ENCODE measurements at places on chromosomes 11 and 22. TPM values are rescaled to one million over a fixed set of nuclear protein-coding genes. Genes with fewer than 3 reads are reported as not detected.

- DNase-seq: no peak
Observed at GRCh38 chr11:120022617-120023016, 115.3 kb downstream of the TRIM29 start.

DNA sequence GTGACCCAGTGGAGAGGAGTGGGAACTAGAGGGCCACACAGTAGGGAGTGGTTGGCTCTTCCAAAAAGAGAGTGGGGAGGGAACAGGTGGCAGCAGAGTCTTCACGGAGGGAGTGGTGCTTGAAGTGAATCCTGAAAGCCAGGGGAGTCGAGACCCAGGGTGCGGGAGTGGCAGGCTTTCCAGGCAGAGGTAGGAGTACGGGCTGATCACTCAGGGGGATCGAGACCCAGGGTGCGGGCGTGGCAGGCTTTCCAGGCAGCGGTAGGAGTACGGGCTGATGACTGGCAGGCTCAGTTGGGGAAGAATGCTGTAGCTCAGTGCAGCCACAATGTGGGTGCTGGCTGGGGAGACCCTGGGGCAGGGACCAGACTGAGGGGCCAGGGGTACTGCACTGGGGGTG is 148.2 kb downstream of the TBC1D22A start:
- DNase-seq: no peak

DNA sequence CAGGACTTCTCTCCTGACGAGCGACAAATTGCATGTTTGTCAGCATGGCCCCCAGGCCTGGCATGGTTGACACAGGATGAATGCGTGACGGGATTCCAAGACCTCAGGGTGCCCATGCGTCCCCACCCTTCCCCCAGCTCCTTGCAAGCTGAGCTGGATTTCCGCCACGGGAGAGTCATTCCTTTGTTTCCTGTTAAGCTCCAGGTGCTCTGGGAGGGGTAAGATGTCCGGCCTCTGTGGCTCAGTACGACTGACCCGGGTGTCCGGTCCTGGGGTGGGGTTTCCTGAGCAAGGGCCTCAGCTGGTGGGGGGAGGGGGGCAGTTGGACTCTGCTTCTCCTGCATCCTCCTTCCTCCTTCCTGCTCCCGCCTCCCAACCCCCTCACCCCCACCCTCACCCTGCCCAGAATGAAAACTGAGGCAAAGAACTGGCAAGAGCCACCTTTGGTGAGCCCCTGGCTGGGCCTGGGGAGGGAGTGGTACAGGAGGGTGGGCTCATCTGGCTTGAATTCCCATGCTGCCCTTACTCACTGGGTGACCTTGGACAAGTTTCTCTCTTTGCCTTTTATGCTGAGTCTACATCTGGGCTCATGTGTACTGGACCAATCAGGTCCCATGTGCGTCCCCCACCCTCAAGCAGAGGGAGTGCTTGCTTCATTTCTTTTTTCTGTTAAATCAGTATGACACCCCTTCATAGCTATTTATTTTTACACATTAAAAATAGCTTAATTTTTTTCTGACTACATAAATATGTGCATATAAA is 2.5 kb downstream of the CDC42EP2 start:
- peak; percentile 96 for DNase-seq

DNA sequence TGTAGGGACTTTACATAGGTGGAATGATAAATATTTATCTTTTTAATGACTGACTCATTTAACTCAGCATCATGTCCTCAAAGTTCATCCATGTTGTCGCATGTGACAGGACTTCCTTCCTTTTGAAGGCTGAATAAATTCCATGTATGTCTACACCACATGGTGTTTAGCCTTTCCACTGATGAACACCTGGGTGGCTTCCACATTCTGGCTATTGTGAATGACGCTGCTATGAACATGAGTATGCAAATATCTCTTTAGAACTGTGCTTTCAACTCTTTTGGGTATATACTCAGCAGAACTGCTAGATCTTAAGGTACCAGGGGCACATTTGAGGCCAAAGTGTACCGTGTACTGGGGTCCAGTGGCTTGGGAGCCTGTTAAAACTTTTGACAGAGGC is 24.1 kb downstream of the LARGE1 start:
- DNase-seq: no peak

GRCh38 chr11:20177136-20177535 is 16.9 kb upstream of the DBX1 start:
- DNase-seq: no peak

GRCh38 chr22:42227435-42227834 is 43.0 kb downstream of the TCF20 start:
- DNase-seq: no peak

DNA sequence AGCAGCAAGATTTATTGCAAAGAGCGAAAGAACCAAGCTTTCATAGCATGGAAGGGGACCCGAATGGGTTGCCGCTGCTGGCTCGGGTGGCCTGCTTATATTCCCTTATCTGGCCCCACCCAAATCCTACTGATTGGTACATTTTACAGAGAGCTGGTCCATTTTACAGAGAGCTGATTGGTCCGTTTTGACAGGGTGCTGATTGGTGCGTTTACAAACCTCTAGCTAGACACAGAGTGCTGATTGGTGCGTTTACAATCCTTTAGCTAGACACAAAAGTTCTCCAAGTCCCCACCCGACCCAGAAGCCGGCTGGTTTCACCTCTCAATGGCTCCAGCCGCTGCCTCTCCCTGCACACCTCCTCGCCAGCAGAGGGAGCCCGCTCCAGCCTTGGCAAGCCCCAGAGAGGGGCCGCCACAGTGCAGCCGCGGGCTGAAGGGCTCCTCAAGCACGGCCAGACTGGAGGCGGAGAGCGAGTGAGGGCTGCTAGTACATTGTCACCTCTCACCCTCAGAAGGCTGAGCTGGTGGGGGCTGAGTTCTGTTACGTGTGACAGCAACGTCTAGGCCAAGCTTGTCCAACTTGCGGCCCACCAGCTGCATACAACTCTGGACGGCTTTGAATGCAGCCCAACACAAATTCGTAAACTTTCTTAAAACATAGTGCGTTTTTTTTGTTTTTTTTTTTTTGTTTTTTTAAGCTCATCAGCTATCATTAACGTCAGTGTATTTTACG is 8.7 kb downstream of the PTH start:
- peak; percentile 67 for DNase-seq

GRCh38 chr22:50628543-50629134 is 687 bp upstream of the ARSA start:
- no peak for DNase-seq

DNA sequence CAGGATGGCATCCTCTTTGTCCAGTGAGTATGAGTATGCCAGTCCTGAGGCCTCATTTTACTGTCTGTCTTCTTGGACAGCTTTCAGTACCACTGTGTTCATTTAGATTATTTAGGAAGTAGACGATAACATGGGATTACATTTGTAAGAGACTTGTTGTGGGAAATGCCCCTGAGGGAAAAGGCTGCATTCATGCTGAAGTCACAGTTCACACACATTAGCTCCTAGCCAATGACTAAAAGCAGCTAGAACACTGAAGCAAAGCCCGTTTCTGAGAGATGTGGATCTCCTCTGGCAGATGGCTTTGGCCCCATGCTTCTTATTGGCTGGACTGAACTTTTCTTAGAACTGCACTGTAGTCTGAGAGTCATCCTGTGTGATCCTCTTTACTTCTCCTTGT is 242.4 kb downstream of the FAM76B start:
- no peak for DNase-seq

DNA sequence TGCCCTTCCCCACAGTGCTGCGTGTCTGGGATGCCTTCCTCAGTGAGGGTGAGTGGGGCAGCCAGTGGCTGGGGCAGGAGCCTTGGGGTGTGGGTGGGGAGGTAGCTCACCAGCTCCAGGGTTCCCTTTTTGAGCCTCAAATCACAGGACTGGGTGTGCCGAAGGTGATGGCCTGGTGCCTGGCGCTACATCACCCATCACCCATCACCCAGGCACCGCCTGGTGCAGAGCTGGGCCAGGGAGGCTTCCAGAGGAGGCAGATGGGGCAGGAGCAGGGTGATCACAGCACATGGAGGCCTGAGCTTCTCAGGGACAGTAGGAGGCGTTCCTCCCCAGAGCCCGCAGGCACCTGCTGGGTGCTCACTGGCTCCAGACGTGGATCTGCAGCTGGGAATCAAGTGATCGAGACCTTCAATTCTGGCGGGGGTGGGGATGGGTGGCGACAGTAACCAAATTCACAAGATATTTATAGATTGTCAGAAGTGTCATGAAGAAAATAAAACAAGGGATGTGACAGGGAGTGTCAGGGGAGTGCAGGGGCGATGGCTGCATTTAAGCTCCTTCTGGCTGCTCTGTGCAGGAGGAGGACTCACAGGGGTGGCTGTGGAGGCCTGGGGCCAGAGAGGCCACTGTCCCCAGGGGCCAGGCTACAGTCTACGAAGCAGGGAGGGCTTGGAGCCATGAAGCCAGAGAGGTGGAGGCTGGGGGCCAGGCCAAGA is 3.2 kb downstream of the TBC1D10C start:
- DNase-seq: peak; percentile 28

- peak; percentile 87 for DNase-seq
Observed at GRCh38 chr22:22721681-22722354, 77.4 kb downstream of the GGTLC2 start.

DNA sequence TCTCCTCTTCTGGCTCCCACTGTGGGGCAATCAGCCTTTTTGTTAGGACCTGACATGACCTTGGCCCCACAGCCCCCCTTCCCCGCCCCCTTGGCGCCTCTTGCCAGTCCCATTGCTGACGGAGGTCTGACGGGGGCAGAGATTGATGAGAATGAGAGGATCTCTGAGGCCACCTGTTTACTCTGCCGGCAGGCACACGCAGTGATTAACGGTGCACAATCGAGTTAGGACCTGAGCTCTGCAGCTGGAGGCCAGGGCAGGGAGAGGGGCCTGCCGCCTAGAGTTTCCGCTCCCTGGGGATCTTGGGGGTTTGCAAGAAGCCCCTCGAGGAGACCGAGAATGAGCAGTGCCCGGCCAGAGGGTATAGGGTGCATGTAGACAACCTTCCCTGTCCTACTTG is 6.8 kb upstream of the CHRM1 start:
- DNase-seq: no peak

DNA sequence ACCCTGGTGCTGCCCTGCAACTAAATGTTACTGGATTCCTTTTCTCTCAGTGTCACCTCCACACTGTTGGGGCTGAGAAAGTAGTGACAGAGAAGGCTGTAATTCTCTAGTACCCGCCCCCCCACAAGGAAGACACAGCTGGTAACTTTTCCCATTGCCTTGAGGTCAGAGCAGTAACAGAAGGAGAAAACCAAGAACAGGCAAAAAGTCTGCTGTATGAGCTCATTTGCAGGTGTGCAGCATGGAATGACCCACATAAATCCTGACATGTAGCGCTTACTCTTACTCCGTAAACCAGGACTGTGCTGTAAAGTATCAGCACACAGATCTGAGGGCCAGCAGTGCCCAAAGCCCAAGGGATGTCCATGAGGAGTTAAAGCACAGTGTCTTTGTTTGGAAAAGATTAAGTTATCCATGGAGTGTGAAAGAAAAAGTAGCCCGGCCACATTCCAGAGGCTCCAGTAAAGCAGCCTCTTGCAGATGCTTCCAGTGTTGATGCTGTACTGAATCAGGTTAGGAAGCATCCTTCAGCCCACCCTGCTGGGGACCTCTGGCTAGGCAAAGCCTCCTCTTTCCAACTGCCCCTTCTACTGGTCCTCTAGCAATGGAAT is 120.7 kb downstream of the PLEKHA7 start:
- no peak for DNase-seq

GRCh38 chr11:77047007-77047927 is 13.1 kb downstream of the B3GNT6 start:
- peak; percentile 92 for DNase-seq

GRCh38 chr11:117835576-117835975 is 11.0 kb upstream of the FXYD2 start:
- DNase-seq: no peak

- DNase-seq: no peak
Observed at GRCh38 chr11:2794046-2794967, 91.3 kb downstream of the CDKN1C start.

- DNase-seq: no peak
Observed at GRCh38 chr11:122773781-122774266, 64.5 kb upstream of the CRTAM start.

- DNase-seq: no peak
Observed at GRCh38 chr22:43152003-43152356, 621 bp downstream of the TSPO start.

- peak; percentile 39 for DNase-seq
Observed at GRCh38 chr11:75474878-75475766, 42.1 kb upstream of the KLHL35 start.

DNA sequence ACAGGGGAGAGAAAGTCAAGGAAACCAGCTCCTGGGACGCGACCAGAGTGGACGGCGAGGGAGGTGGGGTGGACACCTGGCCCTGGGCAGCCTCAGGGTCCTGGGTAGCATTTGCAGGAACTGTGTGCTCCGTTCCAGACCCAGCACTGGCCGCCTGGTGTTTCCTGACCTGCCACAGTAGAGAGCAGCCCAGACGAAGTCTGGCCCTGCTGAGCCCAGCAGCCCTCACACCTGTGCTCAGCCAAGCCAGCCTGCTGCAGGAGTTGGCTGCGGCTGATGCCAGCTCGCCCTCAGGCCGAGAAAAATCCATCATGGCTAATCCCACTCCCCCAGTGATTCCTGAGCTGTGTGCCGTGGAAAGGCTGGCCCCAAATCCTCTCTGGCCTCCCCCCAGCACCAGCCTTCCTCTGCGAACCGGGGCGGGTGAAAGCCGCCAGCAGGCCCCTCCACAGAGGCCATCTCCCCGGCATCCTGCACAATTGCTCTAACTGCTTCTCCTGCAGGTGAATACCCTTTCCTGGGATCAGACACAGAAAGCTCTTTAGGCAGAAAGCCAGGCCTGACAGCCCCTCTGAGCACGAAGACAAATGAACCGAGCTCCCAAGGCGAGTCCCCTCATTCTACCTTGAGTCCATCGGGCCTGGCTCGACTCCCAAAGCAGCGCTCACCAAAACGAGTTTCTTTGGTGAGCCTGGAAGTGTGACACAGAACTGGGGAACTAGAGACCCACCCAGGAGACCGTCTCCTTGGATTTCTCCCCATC is 88.6 kb downstream of the RTL6 start:
- no peak for DNase-seq

DNA sequence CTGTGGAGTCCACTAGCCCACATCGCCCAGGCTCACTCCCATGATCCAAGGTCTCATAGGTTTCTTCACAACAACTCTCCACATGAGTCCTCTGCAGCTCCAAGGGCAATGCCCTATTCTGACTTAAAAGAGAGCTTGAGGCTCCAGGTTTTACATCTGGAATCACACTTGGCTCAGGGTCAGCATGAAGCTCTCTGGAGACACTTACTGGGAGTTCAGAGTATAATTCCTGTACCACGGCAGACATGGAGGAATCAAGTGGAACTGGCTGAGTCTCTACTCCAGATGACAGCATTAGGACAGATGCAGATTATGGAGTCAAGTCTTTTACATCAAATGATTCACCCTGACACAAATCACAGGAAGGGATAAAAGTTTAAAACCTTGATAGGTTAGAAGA is 11.4 kb downstream of the PRR14L start:
- peak; percentile 23 for DNase-seq

The OR51B4 gene
- total RNA-seq: not detected

The TRIM49D1 gene
- not detected for total RNA-seq

The PHF21A gene
- 11.8 TPM for total RNA-seq

The SMIM35 gene
- total RNA-seq: not detected

The SUSD2 gene
- total RNA-seq: not detected

The GSTT2 gene
- total RNA-seq: 0.65 TPM

The ANO5 gene
- total RNA-seq: not detected

The PRODH gene
- total RNA-seq: not detected

The PRG3 gene
- not detected for total RNA-seq

The FBLN1 gene
- total RNA-seq: 137 TPM

The TRPM5 gene
- total RNA-seq: not detected

The TRIM48 gene
- not detected for total RNA-seq

The SAC3D1 gene
- total RNA-seq: 8.0 TPM

Measured in GM23248 (cell line).